ENCODE measurements at places on chromosomes 1 and 21.
A peak's percentile ranks its signal among the peaks of the same experiment; 100 is the strongest.

DNA sequence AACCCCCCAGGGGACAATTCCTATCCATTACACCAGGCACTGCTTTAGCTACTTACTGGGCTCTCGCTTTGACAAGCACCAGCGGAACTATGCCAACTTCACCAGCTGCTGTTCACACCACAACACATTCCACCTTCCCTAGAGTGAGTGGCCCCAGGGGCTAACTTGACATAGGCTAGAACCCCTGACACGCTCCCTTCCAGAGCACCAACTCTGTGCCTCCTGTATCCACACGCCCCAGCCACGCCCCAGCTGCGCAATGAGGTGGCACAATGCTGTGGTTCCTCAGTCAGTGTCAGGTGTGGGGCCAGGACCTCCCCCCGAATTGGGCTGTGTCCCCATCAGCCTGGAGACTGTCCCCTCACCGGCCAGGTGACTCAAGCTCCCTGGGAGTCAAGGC lies 11.7 kb upstream of the FGR start:
- H3K36me3 ChIP-seq, result no peaks in the 10 kb centered on the region
- H3K27me3 ChIP-seq, result no peaks in the 10 kb centered on the region
- H3K4me3 ChIP-seq, result no peak overlapping the region
- DNase-seq, result no peak

DNA sequence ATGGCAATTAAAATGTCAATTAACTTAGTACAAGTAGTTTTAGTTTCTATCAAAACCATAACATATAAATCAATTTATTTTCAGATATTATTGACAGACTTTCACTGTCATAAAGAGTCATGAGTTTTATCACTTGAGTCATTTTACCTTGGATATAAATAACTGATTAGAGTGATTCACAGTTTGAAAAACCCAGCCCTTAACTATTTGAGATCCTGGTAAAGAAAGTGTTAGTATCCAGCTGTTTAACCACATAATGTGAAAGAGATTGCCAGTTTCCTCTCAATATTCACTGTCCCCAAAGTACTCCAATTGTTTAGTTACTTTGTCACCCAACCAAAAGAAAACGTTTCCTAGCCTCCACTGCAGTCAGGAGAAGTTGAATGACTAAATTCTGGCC lies 91.3 kb downstream of the UCHL5 start:
- no peak overlapping the region for H3K27ac ChIP-seq
- DNase-seq, result no peak
- no peaks in the 10 kb centered on the region for H3K4me1 ChIP-seq
- H3K27me3 ChIP-seq, result no peaks in the 10 kb centered on the region
- H3K4me3 ChIP-seq, result no peak overlapping the region

DNA sequence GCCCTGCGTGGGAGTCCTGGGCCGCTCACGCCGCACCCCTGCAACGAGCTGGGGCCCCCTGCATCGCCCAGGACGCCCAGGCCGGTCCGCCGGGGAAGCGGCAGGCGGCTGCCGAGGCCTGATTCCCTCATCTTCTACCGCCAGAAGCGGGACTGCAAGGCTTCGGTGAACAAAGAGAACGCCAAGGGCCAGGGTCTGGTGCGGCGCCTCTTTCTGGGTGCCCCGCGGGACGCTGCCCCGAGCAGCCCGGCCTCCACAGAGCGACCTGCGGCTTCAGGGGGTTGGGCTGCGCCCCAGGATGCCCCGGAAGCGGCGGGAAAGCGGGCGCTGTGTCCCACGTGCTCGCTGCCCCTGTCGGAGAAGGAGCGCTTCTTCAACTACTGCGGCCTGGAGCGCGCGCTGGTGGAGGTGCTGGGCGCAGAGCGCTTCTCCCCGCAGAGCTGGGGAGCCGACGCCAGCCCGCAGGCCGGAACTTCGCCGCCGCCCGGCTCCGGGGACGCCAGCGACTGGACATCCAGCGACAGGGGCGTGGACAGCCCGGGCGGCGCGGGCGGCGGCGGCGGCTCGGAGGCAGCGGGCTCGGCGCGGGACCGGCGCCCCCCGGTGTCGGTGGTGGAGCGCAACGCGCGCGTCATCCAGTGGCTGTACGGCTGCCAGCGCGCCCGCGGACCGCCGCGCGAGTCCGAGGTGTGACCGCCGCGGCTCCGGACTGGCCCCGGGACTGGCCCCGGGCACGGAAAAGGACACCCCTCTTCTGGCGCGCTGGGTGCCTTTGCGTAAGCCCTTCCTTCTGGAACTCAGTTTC lies 2.7 kb downstream of the FAM110D start:
- peak; percentile 56 for DNase-seq
- H3K36me3 ChIP-seq, result no peaks in the 10 kb centered on the region
- peaks cover 10% of the 10 kb centered on the region for H3K4me1 ChIP-seq
- H3K27me3 ChIP-seq, result no peaks in the 10 kb centered on the region
- peak overlapping the region; percentile 59 for H3K4me3 ChIP-seq

DNA sequence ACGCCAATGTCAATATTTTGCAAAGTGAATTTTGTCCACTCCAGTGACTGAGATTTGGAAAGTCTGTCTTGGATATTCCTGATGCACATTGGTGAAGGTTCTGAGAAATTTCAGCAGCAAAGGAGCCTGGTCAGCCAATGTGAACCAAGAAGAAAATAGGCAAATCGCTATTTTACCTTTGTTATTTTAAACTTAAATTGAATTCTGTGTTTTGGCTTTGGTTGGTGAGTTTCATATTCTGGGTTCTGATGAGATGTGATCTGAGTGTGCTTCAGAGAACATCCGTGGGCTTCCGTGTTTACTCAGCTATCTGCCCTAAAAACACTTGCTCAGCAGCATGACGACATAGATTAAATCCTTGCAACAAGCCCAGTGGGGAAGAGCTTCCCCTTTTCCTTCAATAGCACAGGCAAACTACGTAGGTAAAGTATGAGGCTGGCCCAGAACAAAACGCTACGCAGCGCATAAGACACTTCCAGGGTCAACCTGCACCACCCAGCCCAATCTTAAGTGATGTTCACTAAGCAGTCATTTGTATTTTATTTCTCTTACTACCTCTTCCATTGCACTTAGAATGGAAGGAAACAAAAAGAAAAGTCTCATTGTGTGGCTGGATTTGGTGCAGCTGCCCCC lies 176.4 kb upstream of the KAZN start:
- no peaks in the 10 kb centered on the region for H3K4me1 ChIP-seq
- no peak overlapping the region for H3K4me3 ChIP-seq
- H3K36me3 ChIP-seq, result no peaks in the 10 kb centered on the region
- H3K27ac ChIP-seq, result no peak overlapping the region
- DNase-seq, result no peak

GRCh38 chr1:222955964-222956363 lies 141.1 kb downstream of the DISP1 start:
- no peak for DNase-seq
- H3K36me3 ChIP-seq, result no peaks in the 10 kb centered on the region
- H3K4me3 ChIP-seq, result no peak overlapping the region
- H3K4me1 ChIP-seq, result no peaks in the 10 kb centered on the region

All from liver (tissue), 10 donors.